ENCODE measurements at places on chromosomes 6 and 20. TPM values are rescaled to one million over a fixed set of nuclear protein-coding genes. Genes with fewer than 3 reads are reported as not detected.

SLC17A1 gene
- total RNA-seq: not detected

LINC00237 gene
- total RNA-seq: not detected

IPCEF1 gene
- not detected for total RNA-seq

MYMX gene
- not detected for total RNA-seq

EPPIN gene
- not detected for total RNA-seq

EFCAB8 gene
- total RNA-seq: under 0.01 TPM

IYD gene
- total RNA-seq: under 0.01 TPM

CRIP3 gene
- total RNA-seq: not detected

LHFPL5 gene
- total RNA-seq: not detected

HSF2 gene
- total RNA-seq: 12.9 TPM

PSMB9 gene
- total RNA-seq: 10.8 TPM

OPRM1 gene
- total RNA-seq: not detected

DDO gene
- 0.39 TPM for total RNA-seq

GHRH gene
- total RNA-seq: not detected

SDC4 gene
- total RNA-seq: 65.5 TPM

SLPI gene
- not detected for total RNA-seq

ENPP5 gene
- 0.78 TPM for total RNA-seq

UBE3D gene
- 11.3 TPM for total RNA-seq

CRISP3 gene
- not detected for total RNA-seq

GFRA4 gene
- total RNA-seq: not detected

ADTRP gene
- total RNA-seq: 1.8 TPM

TINAG gene
- not detected for total RNA-seq

ZNF341 gene
- 1.8 TPM for total RNA-seq

SUMO4 gene
- total RNA-seq: 1.8 TPM

IMPG1 gene
- total RNA-seq: not detected

SIRPB2 gene
- total RNA-seq: not detected

CEP162 gene
- 7.3 TPM for total RNA-seq

STX7 gene
- 16.9 TPM for total RNA-seq

VGLL2 gene
- not detected for total RNA-seq

BMP5 gene
- total RNA-seq: 0.37 TPM

PLEKHG1 gene
- total RNA-seq: 0.59 TPM

BPIFB1 gene
- total RNA-seq: not detected

RAMACL gene
- 5.5 TPM for total RNA-seq

C20orf144 gene
- 0.20 TPM for total RNA-seq

GJA10 gene
- not detected for total RNA-seq

GNMT gene
- not detected for total RNA-seq

ZNF311 gene
- total RNA-seq: 1.1 TPM

COL19A1 gene
- total RNA-seq: 0.39 TPM

SIRPD gene
- not detected for total RNA-seq

CST3 gene
- total RNA-seq: 192 TPM

GABRR1 gene
- not detected for total RNA-seq

ATP9A gene
- total RNA-seq: 31.1 TPM

AIF1 gene
- total RNA-seq: not detected

Data from subcutaneous preadipocyte (primary cell).